Activated T-cell treated with anti-CD3 and anti-CD28 coated beads, Interleukin-2, amount 50 U/mL, for 1 hour (primary cell): ENCODE measurements at places on chromosomes 5 and 9.

DNA sequence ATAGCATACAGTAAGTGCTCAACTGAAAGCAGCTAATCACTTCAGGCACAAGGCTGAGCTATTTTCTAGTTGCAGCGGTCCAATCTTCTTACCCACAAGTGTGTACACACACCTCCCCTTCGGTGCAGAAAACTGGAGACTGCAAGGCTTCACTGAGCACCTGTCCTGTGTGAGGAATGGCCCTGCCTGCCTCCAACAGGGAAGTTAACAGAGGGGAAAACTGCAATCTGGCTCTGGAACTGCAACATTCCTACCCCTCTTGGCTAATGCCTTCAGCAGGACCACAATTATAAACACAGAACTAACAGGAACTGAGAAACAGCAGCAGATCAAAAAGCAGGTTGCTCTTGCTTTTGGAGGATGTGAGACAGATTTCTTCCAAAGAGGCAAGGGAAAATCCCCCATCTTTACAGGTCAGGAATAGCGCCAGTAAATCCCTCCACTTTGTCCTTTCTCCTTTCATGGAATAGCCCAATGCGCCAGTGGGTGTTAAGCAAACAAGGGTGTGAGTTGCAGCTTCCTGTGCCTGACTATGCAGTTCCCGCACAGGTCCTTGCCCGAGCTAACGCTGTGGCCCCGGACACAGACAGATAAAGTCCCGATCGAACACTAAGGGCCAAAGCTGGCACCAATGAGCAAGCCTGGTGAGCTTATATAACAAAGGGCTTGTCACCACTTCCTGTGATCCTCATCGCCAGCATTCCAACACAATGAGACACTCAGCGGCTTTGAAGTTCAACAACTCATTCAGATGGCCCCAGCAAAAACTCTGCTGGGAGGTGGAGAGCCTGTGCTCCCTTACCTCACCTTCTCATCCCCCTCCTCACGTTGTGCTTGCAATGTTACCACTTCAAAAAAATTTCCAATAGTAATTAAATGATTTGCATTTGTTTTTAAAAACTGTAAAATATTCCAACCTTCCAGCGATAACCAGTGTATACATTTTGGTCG lies 21.5 kb downstream of the SHB start:
- DNase-seq, result no peak

DNA sequence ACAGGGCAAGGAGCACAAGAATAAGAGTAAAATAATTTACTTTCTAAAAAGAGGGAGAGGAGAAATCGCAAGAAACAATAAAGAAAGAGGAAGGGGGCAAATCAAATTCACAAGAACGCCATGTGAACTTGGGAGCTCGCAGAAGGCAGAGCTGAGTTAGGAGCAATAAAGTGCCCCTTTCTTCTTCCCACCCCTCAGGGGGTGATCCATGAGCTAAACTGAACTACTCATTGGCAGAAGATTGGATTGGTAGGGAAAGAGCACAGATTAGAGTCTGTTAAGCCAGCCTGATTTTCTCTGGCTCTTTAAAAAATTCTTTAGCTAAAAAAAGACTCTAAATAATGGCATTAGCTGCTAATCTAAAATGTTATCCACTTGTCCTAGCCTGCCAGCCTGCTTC lies 307.5 kb downstream of the EBF1 start:
- DNase-seq, result no peak

DNA sequence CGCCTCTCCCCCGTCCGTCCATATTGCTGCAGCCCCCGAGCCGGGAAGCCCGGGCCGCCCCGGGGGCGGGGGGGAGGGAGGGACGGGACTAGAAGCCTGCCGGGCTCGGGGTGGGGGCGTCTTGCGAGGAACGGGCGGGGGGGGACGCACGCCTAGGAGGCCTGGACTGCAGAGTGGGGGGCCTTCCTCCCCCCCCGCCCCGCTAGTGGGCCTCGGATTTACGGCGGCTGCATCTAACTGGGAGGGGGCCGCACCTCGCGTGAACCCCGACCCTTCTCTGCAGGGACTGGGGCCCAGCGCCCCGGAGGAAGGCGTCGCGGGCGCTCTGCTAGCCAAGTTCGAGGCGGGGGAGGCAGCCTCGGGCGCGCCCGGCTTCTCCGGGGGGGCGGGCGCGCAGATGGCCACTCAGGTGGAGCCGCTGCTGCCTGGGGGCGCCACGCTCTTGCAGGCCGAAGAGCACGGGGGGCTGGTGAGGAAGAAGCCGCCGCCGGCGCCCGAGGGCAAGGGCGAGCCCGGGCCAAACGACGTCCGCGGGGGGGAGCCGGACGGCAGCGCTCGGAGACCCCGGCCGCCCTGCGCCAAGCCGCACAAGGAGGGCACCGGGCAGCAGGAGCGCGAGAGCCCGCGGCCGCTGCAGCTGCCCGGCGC lies at the start of gene LARP1:
Gene LARP1, plus strand, starts transcription at position 17 of the 648 bp plus-strand sequence. Its CDS starts 381 bp downstream, at position 398.
- DNase-seq, result no peak

DNA sequence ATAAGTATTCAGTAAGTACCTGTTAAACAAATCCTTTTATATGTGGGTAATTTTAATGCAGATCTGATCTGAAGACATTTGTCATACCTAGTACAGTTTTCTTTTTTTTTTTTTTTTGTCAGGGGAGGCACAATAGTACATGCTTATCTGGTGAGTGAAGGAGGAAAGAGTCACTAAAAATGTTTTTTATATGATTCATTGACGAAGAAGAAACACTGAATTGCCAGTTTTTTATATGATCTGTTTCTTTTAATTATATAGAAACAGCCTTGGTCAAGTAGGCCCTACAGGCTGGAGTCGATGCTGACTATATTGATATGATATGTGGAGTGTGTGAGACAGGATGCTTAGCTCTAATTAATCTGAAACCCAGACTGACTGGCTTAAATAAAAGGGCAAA lies 315.2 kb downstream of the PSAT1 start:
- DNase-seq, result no peak

DNA sequence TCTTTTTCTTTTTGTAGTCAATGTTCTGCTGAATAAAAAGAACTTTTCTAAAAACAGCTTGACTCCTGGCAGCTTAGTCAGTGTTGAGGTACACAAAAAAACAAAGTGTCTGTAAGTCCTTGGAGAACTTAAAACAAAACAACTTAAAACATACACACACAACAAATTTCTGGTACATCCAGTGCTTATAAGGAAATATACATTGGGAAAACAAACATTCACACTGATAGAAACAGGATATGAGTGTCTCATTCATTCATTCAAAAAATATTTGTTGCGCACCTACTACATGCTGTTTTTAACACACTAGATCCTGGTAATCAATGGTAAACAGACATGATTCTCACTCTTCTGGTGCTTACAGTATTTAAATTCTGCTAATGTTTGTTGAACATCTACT lies 27.4 kb upstream of the MEGF9 start:
- DNase-seq, result no peak

- DNase-seq, result no peak
These were observed 244.8 kb upstream of the NR4A3 start for GRCh38 chr9:99576876-99577275.

DNA sequence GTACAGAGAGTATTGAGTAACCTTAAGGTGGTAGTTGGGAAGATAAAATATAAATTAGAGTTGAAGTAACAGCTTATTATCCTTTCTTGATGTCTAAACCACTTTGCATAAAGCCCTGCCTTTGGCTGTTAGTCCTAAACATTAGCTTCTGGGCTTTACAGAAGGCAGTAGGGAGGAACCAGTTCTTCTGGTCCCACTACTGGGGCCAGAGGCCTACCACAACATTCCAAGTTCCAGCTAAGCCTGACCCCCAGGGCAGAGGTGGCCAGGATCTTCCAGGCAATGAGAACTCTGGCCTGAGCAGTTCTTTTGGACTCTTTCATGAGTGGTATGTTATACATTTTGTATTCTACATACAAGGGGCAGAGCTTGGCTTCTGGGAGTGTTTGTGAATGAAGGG lies 26.1 kb downstream of the DNAI1 start:
- no peak for DNase-seq

- no peak for DNase-seq
These were observed 15.4 kb upstream of the RFX3 start for GRCh38 chr9:3541206-3541605.

DNA sequence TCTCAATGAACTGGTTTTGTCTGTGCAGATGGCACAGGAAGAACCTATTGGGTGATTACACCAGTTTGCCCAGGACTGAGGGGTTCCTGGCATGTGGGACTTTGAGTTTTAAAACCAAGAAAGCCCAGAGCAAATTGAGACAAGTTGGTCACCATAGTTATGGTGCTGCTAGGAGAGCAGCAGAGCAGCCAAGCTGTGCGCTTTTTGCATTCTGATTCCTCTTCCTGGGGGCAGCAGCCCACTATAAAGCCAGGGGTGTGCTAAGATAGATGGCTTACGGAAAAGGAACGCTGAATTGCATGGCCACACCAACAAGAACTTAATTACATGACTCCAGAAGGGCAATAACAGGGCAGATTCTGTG lies 49.7 kb downstream of the TIMD4 start:
- no peak for DNase-seq

GRCh38 chr9:77588271-77588937 lies 59.7 kb downstream of the GNA14 start:
- DNase-seq, result no peak
